Effector memory CD4-positive, alpha-beta T cell (primary cell): ENCODE measurements at places on chromosomes 5 and 9.

- DNase-seq = no peak
These were observed 32.9 kb downstream of the CPEB4 start for GRCh38 chr5:173920866-173921555.

- DNase-seq = no peak
These were observed 94.6 kb downstream of the ZNF608 start for GRCh38 chr5:124651663-124652513.

- DNase-seq = no peak
These were observed 11.6 kb upstream of the FAM169A start for GRCh38 chr5:74877624-74878304.

- DNase-seq = no peak
These were observed 115.4 kb downstream of the MARCHF3 start for GRCh38 chr5:126914801-126915436.

GRCh38 chr5:72015103-72015548 is 92.1 kb upstream of the MAP1B start:
- DNase-seq = no peak

- no peak for DNase-seq
These were observed 48.7 kb upstream of the FSD1L start for GRCh38 chr9:105399117-105399516.

- no peak for DNase-seq
These were observed 134.3 kb upstream of the CLINT1 start for GRCh38 chr5:157993201-157993600.

DNA sequence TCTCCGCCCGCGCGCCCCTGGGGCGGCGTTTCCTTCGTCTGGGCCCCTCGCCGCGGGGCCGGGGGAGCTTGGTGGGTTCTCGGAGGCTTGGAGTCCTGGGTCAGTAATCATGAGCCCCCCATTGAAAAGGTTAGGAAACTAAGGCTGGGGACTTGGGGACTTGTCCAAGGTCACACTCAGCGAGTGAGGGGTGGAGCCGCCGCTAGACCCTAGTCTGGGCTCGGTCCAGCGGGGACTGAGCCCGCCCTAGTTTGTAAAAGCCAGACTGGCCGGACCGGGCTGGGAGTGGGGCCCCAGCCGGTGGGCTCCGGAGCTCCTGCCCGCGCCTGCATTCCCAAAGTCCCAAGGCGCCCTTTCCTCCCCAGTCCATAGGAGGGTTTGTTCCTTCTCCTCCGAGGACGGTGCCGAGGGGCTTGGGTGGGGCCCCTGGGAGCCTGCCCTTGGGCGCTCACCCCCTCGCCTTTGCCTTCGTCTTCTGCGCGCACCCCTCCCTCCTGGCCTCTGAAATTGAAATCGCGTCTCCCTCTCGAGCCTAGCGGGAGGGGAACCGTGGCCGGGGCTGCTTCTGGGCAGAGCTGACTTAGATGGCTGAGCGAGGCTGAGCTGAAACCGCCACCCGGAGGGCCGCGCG is 995 bp downstream of the OLFM1 start:
- no peak for DNase-seq

DNA sequence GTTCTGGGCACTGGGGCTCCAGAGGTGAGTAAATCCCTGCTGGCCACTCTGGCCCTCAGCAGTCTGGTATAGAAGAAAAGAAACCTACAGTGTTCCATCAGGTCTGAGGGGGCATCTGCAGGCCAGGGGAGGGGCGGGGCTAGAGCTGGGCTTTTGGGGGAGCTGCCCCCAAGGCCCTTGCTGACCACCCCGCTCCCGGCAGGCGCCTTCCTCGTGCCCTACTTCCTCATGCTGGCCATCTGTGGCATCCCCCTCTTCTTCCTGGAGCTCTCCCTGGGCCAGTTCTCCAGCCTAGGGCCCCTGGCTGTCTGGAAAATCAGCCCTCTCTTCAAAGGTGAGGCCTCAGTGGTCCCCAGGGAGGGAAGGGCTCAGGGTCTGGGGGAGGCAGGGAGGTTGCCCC is 6.7 kb downstream of the SLC6A7 start:
- no peak for DNase-seq

- DNase-seq = no peak
These were observed 25.4 kb downstream of the ADAMTS16 start for GRCh38 chr5:5165541-5166002.

DNA sequence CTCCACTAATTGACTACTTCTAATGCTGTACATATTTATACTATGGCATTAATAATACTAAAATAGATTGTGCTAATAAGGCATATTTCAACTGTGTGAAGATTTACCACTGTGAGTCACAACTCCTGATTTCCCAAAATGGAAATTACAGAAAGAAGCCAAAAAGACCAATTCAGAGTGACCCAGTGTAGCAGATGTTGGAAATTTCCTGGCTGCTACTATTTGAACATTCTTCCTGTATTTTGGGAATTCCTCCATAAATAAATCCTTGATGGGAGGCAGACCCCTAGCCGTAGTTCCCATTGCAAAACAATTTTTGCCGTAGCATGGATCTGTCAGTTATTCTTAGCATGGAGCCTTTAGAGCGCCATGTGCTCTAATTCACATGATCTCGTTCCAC is 11.4 kb upstream of the PRUNE2 start:
- DNase-seq = no peak

DNA sequence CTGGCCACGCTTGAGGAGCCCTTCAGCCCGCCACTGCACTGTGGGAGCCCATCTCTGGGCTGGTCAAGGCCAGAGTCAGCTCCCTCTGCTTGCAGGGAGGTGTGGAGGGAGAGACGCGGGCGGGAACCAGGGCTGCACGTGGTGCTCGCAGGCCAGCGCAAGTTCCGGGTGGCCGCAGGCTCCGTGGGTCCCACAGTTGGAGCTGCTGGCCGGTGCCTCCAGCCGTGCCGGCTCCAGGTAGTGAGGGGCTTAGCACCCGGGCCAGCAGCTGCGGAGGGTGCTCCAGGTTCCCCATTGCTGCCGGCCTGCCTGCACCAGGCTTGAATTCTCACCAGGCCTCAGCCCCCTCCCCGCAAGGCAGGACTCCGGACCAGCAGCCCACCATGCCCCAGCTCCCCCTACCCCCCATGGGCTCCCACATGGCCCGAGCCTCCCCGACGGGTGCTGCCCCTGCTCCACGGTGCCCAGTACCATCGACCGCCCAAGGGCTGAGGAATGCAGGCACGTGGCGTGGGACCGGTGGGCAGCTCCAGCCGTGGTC is 192.8 kb upstream of the IZUMO3 start:
- DNase-seq = no peak

DNA sequence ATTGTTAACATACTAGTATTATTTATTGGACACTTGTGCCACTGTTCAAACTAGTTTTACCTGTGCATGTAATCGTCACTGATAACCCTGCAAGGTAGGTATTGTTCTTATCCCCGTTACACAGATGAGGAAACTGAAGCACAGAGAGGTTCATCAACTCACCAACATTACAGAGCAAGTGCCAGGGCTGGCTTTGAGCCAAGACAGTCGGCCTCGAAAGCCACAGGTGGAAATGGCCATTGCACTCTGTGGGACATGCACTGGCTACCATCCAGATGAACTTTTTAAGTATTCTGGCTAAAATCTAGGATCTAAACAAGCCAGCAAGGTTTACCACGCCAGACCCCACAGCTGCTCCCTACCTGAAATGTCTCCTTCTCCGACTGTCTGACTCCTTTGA is 57.9 kb downstream of the TEX10 start:
- DNase-seq = no peak

DNA sequence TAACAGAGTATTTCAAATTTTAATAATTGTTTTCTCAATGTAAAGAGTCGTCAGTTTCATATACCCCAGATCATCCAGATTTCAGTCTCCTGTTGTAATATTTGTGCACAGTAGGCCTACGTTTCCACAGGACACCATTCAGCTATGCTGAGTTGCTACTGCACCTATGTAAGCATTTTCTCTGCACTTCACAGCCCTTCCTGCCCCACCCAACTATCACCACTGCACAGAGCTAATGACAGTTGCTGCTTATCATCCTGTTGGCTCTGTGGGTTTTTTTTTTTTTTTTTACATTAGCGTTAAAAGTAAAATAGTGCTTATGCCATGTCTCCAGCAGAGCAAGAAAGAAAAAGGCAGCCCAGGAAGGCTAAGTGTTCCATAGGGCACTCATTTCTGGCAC is 5.9 kb upstream of the PRKACG start:
- peak; percentile 13 for DNase-seq

GRCh38 chr5:68460147-68460798 is 244.7 kb downstream of the PIK3R1 start:
- DNase-seq = peak; percentile 24

GRCh38 chr9:133058550-133059320 is 3.0 kb upstream of the CEL start:
- no peak for DNase-seq

DNA sequence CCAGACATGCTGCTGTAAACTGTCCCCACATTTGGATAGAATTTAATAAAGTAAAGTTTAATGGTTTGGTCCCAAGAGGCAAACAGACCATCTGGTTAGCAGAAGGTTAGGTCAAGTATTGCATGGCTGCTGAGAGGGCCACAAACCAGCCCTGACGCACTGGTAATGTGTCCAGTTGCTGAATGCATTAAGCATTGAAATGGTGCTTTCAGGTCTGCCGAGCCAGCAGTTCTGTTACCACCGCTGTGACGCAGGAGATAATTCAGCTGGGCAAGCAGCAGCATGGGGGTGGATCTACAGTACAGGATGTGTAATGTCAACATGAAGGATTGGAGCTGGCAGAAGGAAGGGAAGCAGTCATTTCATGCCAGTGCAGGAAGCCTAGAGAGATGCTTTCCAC is 16.0 kb downstream of the ZNF462 start:
- no peak for DNase-seq

- DNase-seq = no peak
These were observed 265.8 kb downstream of the SYK start for GRCh38 chr9:91067306-91067860.

DNA sequence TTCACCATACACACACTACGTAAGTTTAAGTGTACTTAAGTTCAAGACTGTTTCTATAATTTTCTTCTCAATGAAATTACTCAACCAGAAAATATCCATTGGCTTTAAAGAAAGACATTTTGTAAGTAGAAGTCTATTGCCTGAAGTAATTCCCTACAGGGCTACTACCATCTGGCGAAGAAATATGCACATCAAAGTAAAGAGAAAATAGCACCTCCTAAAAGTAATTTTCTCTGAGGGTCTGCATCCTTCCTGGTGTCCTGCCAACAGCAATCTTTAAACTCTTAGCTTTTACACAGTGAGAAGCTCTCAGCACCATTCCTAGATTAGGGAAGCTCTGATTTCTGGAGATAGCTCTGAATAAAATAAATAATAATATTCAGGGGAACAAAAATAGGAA is 498.5 kb upstream of the TYRP1 start:
- no peak for DNase-seq

GRCh38 chr9:124327491-124327890 is 69.7 kb downstream of the NEK6 start:
- no peak for DNase-seq

GRCh38 chr9:106179191-106179590 is 484.9 kb downstream of the TMEM38B start:
- no peak for DNase-seq

DNA sequence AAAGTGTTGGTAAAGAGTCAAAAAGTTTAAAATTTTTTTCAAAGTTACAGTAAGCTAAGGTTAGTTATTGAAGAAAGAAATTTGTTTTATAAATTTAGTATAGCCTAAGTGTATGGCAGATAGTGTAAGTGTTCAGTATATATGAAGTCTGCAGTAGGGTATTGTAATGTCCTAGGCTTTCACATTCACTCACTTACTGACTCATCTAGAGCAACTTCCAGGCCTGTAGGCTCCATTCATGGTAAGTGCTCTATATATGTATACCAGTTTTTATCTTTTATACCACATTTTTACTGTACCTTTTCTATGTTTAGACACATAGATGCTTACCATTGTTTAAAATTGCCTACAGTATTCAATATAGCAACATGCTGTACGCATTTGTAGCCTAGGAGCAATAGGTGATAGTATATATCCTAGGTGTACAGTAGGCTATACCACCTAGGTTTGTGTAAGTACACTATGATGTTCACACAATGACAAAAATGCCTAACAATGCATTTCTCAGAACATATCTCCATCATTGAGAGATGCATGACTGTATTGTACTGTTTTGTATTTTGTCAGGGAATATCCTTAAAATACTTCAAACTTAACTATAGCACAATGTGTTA is 38.5 kb downstream of the CYSTM1 start:
- DNase-seq = no peak

DNA sequence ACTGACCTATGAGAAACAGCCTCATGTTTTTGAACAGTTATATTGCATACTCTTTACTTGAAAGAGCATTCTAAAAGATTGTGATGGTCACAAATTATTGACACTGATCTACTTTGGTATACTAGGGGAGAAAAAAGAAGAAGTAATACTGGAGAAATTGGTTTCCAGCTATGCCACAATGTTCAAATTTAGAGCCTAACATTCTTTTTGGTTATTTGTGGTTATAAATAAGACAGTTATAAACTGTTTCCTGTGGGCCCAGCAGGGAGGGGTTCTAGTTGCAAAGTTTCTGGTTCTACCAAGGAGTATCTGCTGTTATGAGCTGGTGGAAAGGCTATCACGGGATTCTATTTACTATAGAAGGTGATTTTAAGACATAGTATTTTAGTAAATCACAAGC is 4.8 kb downstream of the CWC27 start:
- DNase-seq = no peak

GRCh38 chr5:111545031-111545430 is 32.7 kb upstream of the STARD4 start:
- DNase-seq = no peak

GRCh38 chr5:100595152-100595811 is 60.1 kb downstream of the FAM174A start:
- DNase-seq = no peak

GRCh38 chr5:172697123-172698121 is 56.4 kb downstream of the NEURL1B start:
- DNase-seq = peak; percentile 81

DNA sequence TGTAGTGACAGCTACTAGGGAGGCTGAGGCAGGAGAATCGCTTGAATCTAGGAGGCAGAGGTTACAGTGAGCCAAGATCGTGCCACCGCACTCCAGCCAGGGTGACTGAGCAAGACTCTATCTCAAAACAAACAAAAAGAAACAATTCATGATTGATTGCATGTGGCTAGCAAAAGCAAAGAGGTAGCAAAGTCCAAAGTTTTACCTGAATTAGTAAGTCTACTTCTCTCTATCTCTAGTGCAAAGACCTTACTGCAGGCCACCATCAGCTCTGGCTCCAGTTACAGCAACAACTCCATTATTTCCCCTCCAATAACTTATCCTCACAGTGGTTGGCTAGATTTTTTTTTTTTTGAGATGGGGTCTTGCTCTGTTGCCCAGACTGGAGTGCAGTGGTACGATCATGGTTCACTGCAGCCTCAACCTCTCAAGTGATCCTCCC is 6.2 kb upstream of the SAR1B start:
- no peak for DNase-seq

DNA sequence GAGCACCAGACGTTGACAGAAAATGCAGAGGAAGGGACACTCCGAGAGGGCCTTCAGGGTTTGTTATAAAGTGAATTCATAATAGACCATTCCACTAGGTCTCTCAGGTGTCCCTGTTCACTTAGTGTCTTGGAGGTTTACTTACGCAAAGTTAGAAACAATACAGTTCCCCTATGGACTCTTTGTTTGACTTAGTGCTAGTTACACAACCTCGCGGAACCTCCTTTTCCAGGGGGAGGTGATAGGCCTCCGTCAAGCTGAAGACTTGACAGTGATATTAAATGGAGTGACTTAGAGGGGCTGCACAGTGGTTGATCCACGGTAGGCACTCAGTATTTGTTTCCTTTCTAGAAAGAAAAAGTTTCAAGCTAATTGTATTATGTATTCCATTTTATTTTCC is 1.3 kb downstream of the CCT5 start:
- DNase-seq = no peak
